A549 (cell line): ENCODE measurements at places on chromosomes 5 and 9.
A peak's percentile ranks its signal among the peaks of the same experiment; 100 is the strongest.

- no peak for DNase-seq
Measured at GRCh38 chr5:37710965-37711364, 128.9 kb downstream of the GDNF start.

DNA sequence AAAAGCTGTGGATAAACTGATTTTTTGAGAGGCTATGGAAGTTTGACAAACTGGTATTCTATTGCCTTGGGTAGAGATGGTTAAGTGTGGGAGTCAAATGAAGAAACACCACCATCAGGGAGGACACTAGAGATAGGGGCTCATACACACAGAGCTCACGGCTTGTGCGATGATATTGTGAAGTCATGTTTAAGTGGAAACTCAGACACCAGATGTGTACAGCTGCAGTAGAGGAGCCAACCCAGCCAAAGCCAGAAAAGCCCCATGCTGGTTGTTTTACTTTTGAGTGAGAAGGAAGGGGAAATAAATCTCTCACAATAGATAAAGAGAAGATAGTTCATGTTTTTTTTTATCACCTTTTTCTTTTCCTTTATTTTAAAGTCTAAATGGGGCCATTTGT is 377.7 kb downstream of the DMRT2 start:
- no peak for DNase-seq

GRCh38 chr5:150263801-150264621 is 25.6 kb downstream of the CAMK2A start:
- DNase-seq, result peak; percentile 77

GRCh38 chr9:17401858-17402257 is 177.0 kb upstream of the SH3GL2 start:
- no peak for DNase-seq

DNA sequence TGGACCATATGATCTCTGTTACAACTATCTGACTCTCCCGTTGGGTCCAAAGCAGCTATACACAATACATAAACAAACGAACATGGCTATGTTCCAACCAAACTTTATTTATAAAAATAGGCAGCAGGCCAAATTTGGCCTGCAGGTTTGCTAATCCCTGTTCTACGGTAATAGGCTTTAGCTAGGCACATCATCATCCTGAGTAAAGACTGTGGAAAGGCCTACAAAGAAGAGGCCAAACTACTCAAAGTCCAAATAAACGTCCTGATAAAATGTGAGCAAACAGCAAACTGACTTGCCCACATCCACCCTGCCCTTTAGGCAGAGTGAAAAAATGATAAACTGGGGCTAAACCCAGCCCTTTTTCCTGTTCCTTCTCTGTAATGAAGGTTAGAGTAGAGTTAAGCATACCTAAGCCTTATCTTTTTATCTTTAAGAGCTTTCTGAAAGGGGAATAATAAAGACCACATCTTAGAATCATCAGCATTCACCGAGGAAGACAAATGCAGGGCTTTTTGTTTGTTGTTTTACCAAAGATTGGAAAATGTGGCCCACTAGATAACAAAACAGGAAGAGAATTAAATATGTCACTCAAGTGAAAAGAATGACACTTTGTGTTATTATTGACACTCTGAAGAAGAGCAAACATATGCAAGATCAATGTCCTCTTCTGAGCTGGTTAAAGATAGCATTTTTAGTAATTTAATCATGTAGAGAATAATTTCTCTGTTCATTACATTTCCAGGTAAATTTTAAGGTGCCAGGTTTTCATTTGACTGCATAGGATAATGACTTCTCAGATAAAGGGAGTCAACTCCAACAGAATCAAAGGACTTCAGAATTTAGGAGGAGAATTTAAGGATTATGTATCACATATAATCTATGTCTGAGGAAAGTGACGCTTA is 160.0 kb upstream of the GNA14 start:
- DNase-seq, result no peak

DNA sequence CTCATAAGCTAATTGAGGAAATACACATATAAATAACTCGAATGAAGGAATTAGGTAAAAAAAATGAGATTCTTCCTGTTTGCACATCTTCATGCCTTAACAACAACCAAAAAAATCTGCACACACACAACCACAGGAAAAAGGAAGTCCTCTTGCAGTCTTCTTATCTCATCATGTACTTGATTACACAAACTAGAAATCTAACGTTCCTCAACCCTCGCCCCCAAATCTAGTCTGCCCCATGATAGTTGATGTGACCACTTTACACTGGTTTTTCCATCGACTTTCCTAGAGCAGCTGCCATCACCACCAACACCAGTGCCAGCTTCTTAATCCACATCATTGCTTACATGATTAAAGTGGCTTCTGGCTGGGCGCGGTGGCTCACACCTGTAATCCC is 31.2 kb upstream of the RNU6ATAC start:
- DNase-seq, result no peak

GRCh38 chr9:125509476-125509875 is 197.5 kb downstream of the MAPKAP1 start:
- no peak for DNase-seq

GRCh38 chr9:135704483-135704882 is 2.5 kb downstream of the KCNT1 start:
- DNase-seq, result no peak

DNA sequence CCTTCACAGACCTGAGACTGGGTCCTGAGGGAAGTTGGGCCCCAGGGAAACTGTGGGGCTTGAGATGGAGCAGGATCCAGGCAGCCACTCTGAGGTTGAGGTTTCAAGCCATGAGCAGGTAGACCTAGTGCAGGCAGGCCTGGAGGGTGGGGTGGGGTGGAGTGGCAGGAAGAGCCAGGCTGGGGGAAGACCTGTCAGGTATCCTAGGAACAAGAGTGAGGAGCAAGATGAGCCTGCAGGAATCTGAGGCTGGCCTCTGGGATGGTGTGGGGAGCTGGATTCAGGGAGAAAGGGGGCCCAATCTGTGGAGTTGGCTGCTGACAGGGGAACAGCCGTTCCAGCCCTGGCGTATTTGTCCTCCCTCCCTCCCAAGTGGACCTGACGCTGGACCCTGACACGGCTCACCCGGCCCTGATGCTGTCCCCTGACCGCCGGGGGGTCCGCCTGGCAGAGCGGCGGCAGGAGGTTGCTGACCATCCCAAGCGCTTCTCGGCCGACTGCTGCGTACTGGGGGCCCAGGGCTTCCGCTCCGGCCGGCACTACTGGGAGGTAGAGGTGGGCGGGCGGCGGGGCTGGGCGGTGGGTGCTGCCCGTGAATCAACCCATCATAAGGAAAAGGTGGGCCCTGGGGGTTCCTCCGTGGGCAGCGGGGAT is 9.8 kb downstream of the RACK1 start:
- DNase-seq, result no peak

DNA sequence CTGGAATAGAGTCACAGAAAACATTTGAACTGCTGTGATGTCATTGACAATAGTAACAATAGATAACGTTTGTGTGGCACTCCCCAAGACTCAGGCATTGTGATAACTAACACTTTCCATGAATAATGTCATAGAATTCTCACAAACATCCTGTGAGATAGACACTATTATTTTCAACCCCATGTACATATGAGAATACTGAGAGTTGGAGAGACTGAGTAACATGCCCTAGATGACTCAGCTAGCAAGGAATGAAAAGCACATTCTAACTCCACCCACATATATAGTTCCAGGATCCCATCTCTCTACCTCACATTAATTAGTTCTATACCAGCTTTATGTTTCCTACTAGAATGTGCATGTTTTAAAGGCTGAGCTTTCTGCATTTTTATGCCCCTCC is 71.4 kb downstream of the ASTN2 start:
- DNase-seq, result no peak

DNA sequence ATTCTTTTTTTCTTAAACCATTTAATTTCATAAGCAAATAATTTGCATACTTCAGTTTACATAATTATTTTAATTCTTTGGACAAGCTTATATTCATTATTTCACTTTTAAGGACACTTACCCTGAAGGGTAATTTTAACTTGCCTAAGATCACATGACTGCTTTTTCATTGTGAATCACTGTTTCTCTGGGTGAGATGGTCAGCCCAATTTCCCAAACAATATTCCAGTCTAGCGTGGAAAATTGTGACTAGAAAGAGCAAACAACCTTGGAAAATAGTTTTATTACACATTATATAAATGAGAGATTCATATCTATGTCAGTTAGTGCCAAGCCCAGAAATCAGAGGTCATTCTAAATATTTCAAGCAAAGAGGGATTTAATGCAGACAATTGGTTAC is 21.4 kb upstream of the JAKMIP2 start:
- DNase-seq, result no peak

GRCh38 chr9:130756455-130757152 is 63.0 kb downstream of the EXOSC2 start:
- no peak for DNase-seq

DNA sequence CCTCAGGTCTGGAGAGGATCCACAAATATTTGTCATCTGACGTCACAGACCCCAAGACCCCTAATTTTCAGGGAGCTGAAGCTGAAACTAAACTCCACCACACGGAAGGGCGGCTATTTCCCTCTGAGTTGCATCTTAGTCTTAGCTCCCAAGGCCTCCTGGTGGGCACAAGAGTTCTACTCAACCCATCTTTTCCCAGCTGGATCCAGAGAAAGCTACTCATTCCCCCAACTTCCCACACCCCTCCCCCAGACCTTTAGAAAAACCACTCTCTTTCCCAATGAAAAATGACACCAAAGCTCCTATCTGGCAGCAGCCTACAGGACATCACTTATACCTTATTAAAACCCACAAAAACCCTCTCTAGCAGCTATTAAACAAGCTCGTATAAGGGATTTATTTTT is 67.1 kb upstream of the SLC1A1 start:
- no peak for DNase-seq

- peak; percentile 76 for DNase-seq
Measured at GRCh38 chr9:132042324-132042723, 37.3 kb downstream of the MED27 start.

DNA sequence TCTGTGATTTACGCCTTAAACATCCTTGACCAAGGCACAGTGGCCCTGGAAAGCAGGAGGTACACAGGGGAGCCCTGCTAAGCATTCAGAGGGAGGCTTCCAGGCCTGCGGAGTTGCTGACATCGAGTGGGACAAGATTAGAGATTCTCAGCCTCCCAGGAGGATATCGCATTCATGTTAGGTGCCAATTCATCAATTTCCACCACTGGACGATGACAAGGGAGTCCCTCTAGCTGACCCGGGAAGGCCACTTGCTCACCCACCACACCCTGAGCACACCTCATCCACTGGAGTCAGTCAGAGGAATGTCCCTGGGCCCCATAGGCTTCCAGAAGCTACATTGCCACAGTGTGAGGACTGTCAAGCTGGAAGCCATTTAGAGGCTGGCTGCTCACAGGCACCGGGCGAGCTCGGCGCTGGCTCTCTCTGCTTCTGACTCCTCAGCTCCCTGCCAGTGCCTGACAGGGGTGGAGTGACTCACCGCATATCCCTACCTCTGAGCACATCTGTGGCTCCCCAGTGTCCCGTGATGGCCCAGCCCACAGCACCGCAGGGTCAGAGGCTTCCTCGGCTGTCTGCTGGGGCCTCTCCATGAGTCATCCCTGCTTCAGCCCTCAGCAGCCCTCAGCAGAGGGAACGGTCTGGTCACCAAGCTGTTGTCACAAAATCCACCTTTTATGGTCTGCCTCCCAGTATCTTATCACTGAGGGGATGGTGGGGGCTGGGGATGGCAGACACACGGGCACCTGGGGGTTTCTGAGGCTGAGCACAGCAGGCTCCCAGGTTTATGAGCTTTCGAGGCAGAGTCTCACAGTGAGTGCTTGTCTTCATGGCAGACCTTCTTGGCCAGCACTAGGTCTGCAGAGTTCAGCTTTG is 117.5 kb downstream of the ZNF608 start:
- DNase-seq, result peak; percentile 86

DNA sequence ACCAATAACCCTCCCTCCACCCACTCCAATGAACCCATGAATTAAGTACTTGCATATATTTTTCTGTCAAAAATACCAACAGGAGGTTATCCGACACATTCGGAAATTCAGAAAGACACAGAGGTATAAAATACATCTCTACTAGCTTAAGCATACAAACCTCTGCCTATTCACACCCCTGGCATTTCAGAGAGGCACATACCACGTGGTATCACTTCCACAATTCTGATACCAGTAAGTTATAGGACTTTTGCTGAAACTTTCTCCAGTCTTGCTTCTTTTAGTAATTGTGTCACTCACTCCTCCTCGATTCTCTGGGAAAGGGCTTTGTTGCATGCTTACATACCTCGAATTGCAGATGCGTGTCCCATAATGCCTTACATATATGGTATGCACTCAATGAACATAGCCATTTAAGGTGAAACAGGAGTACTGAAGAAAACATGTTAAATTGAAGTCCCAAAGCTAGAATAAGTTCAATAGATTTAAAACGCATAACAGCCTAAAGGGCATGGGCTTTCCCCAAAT is 58.1 kb downstream of the TLE1 start:
- no peak for DNase-seq

- DNase-seq, result peak; percentile 11
Measured at GRCh38 chr9:123825342-123826060, 104.4 kb downstream of the DENND1A start.

- DNase-seq, result no peak
Measured at GRCh38 chr9:132356324-132356924, 1.6 kb upstream of the SETX start.
